ENCODE measurements at places on chromosomes 11 and 22. TPM values are rescaled to one million over a fixed set of nuclear protein-coding genes. Genes with fewer than 3 reads are reported as not detected.

- DNase-seq = no peak
Observed at GRCh38 chr22:39946126-39946502, 14.1 kb upstream of the TMA7B start.

DNA sequence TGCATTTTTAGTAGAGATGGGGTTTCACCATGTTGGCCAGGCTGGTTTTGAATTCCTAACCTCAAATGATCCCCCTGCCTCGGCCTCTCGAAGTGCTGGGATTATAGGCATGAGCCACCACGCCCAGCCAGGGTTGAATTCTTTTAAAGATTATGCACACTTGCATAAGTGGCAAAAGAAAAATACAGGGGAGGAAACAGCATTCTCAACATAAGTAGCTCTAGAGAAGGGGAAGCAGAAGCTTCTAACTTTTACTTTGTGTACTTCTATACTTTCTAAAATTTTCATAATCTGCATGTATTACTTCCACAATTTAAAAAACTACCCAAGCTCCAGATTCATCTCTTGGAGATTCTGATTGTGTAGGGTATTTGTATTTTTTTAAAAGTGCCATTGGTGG is 108.0 kb downstream of the SLC1A2 start:
- DNase-seq = no peak

DNA sequence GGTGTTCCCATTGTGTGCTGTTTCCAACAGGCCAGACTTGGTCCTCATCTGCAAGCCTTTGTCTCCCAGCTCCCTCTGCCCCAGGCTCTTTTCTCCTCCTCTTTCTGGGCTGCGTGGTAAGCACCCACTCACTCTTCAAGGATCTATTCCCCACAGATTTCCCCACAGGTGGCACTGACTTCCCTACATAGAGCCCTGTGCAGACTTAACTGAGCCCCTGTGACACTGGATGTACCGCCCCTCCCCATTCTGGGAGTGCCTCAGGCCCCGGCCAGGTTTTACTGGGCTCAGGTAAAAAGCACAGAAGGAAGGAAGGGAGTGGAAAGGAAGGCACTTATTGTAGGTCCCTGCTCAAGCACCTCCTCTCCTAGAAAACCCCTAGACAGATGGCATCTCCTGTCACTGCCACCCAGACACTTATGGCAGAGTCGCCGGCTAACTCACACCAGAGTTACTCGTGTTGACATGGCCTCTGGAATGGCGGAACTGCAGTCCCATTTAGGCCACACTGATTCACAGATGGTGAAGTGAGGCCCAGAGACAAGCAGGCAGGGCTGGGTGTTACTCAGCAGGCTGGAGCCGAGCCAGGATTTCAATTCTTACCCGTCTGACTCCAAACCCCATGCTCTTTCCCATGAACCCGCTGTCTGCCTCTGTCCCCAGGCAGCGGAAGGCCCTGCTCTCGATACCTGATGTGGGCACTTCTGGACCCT is 47.2 kb downstream of the LRRC32 start:
- peak; percentile 8 for DNase-seq

DNA sequence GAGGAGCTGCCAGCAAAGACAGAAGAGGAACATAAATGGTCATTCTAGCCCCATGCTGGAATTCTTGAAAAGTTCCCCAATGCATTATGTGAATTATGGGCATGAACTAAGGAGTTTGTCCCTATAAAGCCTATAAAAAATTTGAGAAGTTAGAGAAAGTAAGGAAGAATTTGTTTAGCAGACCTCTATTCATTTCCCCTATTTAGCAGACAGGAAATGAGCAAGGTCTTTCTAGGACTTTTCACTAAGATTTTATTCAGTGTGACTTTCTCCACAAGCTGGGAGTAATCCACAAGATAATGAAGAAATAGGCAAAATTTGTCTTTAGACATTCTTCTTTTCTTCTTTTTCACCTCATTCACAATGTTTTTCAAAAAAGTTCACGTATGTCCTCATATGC is 20.0 kb downstream of the PRRG4 start:
- no peak for DNase-seq

Gene MRGPRF
- not detected for total RNA-seq

Measured in myocyte (in vitro differentiated cells).